Neural crest cell (in vitro differentiated cells): ENCODE measurements at places on chromosomes 11 and 22.

GRCh38 chr11:128504486-128504885, 82.9 kb downstream of the ETS1 start:
- no peak for DNase-seq

DNA sequence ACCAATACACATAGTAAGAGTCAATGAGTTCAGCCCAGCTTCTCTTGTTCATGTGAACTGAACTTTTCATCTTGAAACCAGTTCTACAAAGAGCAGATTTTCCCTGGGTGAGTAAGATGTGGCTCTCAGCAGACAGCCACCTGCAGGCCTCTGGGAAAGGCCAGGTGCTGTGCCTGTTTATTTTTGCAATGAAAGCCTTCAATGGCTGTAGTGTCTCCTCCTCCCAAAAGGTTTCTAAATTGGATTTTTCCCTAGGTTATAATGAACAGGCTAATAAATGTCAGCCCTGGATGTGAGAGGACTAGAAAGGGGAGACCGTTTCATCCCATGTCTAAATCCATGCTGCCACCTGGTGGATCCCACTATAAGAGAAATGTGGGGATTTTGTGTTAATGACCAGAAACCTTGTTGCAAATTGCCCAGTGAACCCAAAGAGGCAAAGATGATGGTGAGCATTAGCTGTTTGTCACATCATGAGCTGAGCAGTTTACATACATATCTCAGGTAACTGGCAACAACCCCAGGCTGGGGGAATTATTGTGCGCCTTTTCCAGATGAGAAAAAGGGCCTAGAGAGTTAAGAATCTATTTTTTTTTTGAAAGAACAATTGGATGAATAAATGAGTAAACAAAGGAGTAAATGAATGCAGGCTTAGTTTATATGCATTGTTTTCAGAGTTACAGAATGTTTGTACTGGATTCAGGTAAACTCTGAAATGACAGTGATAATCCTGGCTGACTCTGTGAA, 12.7 kb downstream of the C11orf91 start:
- DNase-seq: peak; percentile 65

- no peak for DNase-seq
Observed at GRCh38 chr11:69326622-69327219, 32.8 kb downstream of the MYEOV start.

GRCh38 chr22:44730490-44731356, 21.7 kb upstream of the ARHGAP8 start:
- no peak for DNase-seq

- no peak for DNase-seq
Observed at GRCh38 chr11:126359431-126360048, 4.1 kb downstream of the ST3GAL4 start.

- DNase-seq: no peak
Observed at GRCh38 chr11:86933891-86934581, 21.2 kb downstream of the FZD4 start.

- DNase-seq: no peak
Observed at GRCh38 chr11:84685976-84686375, 941.2 kb downstream of the DLG2 start.

DNA sequence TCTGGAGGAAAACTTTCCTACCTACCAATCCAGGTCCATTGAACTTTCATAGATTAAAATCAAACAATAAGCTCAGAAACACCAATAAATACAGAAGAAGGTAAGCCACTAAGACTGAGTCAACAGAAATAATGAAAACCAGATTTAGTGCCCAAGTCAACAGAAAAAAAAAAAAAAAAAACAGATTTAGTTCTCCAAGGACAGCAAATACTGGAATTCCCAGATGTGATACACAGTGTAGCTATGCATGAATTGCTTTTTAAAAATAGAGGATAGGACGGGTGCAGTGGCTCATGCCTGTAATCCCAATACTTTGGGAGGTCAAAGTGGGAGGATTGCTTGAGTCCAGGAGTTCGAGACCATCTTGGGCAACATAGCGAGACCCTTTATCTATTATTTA, 15.7 kb downstream of the DMC1 start:
- DNase-seq: no peak

- no peak for DNase-seq
Observed at GRCh38 chr11:26490546-26490945, 81.5 kb downstream of the MUC15 start.

DNA sequence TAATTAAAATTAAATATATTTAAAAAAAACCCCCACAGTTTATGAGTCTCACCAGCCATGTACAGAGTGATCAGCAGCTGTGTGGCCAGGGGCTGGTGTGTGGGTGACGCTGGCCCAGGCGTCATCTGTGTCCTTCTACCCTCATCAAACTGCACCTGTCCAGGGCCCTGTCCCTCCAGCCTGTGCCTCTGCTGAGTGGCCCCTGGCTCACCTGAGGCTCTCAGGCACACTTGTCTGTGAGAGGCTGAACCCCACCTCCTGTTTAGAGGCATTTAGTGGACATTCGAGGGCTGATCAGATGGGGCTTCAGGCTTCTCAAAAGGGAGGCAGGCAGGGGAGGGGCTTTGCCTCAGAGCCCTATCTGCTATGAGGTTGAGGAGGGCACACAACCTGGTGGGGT, 29.9 kb upstream of the SMIM38 start:
- no peak for DNase-seq

DNA sequence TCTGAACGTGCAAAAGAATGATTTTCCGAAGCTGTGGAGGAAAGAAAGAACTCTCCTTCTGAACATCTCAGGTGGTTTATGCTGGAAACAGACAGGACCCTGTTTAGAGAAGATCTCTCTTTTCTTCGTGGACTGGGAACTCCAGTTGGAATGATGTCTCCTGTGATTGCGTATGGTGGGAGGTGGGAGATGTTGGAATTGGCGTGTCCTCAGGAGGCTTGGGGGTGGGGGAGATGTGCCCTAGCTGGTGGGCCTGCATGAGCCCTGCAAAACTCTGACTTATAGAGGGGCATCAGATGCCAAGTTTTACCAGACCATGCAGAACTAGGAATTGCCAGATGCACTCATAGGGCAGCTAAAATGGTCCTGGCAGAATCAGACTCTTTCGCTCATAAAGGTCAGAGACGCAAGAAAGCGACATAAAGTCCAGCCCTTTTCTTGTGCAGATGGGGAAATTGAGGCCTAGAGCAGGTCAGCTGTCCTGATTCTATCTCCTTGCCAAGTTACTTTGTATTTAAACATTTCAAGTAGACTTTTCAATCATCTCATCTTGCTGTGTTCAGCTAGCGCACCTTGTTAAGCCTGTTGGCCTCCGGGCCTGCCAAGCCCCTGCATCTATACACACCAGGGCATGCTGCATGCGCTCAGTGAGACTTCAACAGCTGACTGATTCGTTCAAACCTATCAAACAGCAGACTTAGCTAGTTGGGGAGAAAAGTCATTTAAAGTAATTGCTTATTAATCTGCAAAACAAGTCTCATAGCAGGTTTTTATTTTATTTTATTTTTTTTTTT, 34.2 kb upstream of the EHF start:
- peak; percentile 9 for DNase-seq

GRCh38 chr11:36426226-36426848, 83.7 kb downstream of the TRAF6 start:
- no peak for DNase-seq

- no peak for DNase-seq
Observed at GRCh38 chr11:61542024-61542461, 33.5 kb downstream of the LRRC10B start.

DNA sequence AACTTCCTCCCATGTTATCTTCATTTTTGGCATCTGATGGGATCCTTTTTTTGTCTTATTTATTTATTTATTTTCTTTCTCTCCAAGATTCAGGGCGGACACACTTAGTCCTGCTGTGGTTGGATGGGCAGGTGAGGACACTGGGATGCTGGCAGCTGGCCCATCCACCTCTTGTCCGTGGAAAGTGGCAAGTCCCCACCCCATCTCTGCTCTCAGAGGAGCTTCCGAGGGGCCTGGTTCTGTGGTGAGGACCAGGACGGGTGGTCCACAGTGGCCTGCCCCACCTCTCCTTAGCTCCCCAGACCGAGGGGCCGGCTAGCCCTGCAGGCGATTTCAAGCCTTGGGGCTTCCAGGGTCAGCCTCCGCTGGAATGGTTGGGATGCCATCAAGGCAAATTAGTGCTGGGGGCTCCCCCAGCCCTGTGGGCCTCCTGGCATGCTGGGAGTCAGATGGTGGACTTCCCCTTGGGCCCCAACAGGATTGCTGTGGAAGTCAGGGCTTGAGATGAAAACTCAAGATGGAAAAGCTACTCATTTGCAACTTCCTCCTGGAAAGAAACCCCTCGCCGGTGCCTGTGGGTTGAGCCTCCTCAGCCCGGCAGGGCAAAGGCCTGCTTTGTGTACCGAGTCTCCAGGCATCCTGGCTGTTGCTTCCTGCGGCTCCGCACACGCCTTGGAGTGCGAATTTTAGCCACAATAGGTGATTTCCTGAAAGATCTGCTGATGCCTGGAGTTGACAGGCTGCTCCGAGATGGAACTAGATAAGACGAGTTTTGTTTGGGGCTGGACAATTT, 31.2 kb upstream of the LINC01488 start:
- DNase-seq: no peak

DNA sequence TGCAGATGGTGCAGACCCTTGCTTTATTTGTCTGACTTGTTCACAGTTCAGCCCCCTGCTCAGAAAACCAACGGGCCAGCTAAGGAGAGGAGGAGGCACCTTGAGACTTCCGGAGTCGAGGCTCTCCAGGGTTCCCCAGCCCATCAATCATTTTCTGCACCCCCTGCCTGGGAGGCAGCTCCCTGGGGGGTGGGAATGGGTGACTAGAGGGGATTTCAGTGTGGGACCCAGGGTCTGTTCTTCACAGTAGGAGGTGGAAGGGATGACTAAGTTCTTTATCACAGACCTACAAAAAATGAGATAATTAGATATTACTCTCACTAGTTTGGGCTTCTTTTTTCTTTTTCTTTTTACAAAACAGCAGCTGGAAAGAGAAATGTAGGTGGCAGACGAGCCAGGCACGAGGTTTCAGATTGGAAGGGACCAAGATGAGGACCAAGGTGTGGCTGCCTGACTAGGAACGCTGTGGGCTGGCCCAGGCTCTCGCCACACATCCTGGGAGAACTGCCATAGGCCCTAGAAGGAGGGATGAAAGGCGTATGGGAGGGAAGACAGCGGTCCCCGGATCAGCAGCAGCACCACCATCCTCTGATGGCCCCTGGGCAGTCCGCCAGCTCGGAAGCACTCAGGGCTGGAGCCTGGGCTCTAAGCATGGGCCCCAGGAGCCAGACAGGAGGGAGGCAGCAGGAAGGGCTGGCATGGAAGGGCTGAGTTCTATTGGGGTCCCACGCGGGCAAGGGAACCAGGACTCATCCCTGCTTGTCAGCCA, 14.2 kb downstream of the TXN2 start:
- DNase-seq: no peak

GRCh38 chr11:17218403-17218802, 10.6 kb upstream of the PIK3C2A start:
- DNase-seq: no peak

GRCh38 chr22:37805810-37806277, 1.9 kb upstream of the GCAT start:
- no peak for DNase-seq

DNA sequence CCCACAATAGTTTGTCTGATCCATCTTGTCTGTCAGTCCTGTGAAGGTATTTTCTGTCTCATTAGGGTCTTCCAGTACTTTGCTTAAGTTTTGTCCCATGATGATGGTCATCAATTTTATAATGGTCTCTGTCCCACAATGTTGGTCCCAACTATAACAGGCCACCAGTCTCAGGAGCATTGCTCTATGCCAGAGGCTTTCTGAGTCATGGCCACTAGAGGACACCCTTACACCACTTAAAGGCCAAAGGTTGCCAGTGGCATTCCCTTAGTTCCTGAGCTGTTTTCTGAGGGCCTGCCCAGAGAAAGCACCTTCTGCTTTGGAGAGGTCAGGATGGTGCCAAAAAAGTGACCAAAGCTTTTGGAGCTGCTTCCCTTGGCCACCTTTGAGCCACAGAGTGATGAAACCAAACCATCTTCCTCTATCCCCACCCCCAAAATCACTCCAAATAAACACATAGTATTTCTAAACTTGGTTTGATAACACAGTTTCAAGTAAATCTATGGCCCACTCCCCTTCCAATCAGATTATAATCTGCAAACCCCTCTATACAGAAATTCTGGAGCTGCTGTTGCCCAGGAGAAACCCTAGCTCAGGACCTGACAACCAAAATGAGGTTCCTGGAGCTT, 19.3 kb downstream of the EIF3F start:
- DNase-seq: peak; percentile 56

DNA sequence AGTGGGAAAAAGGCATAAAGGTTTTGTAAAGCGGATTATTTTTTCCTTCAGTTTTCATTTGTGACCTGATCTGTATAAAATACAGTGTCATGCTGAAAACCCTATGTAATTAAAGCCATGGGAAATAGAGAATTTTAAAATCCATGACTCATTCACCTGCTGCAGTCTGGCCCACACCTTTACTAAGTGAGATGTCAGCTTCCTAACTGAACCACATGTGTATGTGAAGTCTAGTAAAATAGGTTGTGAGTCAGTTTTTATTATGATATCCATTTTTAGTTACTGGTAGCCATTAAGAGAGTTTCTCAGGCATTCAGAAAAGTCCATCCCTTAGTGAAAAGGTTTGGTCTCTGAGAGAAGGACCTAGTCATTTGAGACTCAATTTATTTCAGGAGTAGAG, 60.9 kb downstream of the TRIM44 start:
- DNase-seq: no peak

DNA sequence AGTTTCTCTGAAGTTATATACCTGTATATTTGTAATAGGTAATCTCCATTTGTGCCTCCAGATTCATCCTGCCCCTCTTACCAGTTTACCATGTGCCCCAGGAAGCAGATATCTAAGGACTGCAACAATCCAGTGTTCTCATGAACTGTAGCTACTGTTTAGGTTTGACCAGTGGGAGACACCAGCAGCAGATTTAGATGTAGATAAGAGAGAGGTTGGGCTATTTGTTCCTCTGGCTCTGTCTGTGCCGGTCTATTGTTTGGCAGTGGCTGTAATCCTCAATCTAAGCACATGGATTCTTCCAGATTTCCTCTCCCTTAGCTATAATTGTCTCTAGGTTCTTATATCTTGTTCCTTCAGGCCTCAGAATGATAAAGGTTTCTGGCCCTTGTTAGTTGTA, 88.4 kb downstream of the ANO3 start:
- DNase-seq: no peak

DNA sequence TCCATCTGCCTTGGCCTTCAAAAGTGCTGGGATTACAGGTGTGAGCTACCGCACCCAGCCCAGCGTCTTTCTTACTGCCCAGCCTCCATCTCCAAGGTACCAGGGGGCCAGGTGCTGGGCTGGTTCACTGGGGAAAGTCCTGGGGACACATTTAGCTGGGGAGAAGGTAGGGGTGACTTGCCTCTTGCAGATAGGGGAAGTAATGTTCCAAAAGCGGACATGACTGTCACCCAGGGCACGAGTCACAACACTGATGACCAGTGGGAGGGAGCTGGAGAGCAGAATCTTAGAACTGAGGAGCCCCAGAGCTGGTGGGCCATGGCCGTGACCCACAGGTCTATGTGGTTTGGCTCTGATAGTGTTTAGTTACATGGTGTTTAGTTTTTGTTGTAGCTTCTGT, 2.4 kb upstream of the SLC15A3 start:
- no peak for DNase-seq

GRCh38 chr11:11414996-11415395, 61.9 kb upstream of the CSNK2A3 start:
- DNase-seq: no peak
